ENCODE measurements at places on chromosomes 5 and 9. TPM values are rescaled to one million over a fixed set of nuclear protein-coding genes. Genes with fewer than 3 reads are reported as not detected.

GRCh38 chr9:73640971-73641370 is 489.3 kb downstream of the ANXA1 start:
- no peak for DNase-seq

- no peak for DNase-seq
Observed at GRCh38 chr5:19987612-19988361, at the start of gene CDH18. Gene CDH18, minus strand, starts transcription at chr5:19988200. Its CDS starts 149,214 bp downstream, at chr5:19838986.

DNA sequence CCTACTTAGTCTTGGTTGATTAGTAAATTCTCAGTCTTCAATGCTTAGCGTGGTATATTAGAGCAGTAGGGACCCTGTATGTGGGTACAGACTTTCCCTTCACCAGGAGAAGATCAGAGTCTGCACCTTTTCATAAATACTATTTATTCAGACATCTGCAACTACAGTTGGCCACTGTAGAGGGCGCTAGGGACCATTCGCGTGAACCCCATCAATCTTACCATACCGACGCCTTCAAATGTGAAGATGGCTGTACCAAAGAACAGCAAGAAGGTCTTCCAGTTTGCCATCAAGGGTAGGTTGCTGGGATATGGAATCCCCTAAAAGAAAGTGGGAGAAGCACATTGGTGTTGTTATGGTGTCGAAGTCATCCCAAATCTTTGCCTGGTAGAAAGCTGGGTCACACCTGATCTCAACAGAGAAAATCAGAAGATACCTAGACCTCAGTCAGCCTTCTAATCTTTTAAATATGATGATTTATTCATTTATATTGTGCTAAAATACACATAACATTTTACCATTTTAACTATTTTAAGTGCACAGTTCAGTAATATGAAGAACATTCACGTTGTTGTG is 19.1 kb downstream of the SLC36A3 start:
- no peak for DNase-seq

- DNase-seq, result no peak
Observed at GRCh38 chr5:144248015-144248414, 77.3 kb downstream of the KCTD16 start.

DNA sequence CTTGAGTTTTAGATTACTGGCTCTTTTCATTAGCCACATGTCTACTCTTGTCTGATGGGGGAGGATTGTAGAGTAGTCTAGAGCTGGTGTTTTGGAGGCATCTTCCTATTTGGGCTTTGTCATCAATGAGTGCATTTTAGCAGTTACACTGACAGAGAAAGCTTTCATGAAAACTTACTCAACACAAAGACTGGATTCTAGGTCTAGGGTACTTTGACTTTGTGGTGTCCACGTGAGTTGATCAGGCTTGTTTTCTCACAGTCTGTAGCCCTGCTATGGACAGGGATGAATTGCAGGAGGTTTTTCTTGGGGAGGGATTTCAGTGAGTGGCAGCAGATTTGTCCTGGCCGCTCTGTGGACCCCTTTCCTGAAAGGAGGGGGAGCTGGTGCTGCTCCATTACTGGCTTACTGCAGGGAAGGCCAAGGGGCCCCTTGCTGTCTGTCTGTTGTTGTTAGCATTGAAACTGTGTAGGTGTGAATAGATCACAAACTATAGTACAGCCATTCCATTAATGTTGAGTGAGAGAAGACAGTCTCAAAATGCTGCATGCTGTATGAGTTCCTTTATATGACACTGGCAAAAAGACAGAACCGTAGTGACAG is 6.6 kb downstream of the TRIO start:
- DNase-seq, result no peak

GRCh38 chr5:74201334-74202081 is 439.0 kb downstream of the ENC1 start:
- no peak for DNase-seq

DNA sequence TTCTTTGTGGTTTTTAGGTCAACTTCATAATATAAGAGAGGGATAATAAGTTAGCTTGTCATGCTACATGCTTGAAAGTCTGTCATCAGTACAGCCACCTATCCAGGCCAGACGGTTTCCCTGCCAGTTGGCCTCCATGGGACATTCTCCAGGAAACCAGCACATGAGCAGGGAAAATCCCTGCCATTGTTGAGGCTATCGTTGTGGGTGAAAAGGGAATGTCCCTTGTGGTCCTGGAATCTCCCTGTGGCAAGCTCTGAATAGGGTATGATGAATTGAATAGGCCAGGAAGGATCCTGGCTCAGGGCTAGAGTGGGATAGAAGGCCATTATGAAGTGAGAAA is 12.3 kb downstream of the F2RL1 start:
- DNase-seq, result no peak

DNA sequence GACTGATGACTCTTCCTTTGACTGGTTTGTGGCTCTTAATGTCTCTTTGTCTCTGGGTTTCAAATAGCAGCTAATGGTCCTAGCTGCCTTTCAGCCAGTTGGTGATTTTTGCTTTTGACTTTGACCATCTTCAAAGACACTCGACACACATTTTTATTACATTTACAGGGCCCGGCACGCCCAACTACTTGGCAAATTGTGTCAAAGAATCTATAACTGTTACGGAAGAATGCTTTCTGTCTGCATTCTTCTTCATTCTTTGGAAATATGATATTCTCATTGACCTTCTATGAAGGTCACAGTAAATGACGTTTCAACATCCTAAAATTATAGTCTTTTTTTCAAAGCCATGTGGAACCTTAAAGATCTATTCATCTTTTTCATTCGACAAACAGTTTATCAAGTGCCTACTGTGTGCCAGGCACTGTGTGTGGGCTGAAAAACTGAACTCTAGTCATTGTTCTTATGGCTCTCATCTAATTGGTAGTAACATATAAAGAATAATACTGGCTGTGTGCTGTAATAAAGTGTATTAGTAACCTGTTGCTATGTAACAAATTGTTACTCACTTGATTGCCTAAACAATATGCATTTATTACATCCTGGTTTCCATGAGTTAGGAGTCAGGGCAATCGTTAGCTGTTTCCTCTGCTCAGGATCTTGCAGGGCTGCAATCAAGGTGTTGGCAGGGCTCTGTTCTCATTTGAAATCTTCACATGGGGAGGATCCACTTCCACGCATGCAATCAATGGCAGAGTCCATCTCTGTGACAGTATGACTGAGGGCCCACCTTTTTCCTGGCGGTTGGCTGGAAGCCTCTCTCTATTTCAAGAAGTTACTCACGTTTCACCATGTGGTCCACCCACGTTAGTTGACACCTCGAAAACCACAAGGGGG is 7.0 kb upstream of the WHRN start:
- no peak for DNase-seq

GRCh38 chr5:92332039-92332438 is 948.9 kb upstream of the ARRDC3 start:
- no peak for DNase-seq

GRCh38 chr5:84602371-84602771 is 217.7 kb upstream of the EDIL3 start:
- DNase-seq, result no peak

DNA sequence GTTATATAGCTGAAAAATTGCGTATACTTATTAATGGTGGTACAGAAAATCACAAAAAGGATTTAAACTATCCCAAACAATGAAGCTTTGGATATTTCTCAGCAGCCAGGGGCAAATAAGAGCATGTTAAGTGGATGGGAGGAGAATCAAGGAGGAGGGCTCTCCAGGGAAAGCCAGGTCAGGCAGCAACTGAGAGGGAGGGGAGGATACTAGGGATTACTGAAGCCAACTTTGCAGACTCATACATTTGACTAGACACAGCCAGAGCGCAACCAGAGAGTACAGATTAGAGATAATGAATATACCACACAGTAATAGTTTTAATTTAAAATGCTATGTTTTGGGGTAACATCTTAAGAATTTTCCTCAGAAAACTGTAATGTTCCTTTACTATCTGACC is 360.2 kb downstream of the HCN1 start:
- no peak for DNase-seq

GRCh38 chr5:65394087-65394486 is 87.6 kb downstream of the ADAMTS6 start:
- no peak for DNase-seq

DNA sequence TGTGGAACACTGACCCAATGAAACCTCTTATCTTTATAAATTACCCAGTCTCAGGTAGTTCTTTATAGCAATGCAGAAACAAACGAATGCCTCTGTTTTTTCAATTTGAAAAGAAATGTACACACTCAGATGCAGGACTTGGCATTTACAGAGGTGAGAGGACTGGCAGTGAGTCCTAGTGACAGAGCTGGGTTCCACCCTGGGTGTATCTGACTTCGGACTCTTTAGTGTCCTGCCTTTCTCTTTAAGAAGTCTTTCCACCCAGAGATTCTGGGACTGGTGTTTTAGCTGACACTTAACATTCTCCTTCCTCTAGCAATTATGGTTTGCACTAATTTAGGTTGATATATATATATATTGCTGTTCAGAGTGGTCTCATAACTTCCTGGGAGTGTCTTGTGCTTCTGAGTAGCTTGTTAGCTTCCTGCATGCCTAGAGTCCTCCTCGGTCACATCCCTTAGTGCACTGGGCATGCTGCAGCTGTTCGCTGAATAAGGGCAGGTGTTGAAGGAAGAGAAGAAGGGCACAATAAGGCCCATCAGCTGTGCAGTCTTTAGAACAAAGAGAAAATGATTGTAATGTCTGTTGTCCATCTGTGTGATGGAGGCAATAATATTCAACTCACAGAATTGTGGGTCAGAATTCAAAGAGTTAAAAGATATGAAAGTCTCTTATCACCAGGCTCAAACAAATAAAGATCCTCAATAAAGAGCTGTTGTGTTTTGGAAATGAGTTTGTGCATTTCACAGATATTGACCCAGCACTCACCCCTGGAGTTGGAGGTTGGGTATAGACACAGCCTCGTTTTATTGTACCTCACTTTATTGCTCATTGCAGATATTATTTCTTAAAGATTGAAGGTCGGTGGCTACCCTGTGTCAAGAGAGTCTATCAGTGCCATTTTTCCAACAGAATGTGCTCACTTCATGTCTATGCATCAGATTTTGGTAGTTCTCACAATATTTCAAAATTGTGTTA is 187.1 kb downstream of the TRIM32 start:
- no peak for DNase-seq

DNA sequence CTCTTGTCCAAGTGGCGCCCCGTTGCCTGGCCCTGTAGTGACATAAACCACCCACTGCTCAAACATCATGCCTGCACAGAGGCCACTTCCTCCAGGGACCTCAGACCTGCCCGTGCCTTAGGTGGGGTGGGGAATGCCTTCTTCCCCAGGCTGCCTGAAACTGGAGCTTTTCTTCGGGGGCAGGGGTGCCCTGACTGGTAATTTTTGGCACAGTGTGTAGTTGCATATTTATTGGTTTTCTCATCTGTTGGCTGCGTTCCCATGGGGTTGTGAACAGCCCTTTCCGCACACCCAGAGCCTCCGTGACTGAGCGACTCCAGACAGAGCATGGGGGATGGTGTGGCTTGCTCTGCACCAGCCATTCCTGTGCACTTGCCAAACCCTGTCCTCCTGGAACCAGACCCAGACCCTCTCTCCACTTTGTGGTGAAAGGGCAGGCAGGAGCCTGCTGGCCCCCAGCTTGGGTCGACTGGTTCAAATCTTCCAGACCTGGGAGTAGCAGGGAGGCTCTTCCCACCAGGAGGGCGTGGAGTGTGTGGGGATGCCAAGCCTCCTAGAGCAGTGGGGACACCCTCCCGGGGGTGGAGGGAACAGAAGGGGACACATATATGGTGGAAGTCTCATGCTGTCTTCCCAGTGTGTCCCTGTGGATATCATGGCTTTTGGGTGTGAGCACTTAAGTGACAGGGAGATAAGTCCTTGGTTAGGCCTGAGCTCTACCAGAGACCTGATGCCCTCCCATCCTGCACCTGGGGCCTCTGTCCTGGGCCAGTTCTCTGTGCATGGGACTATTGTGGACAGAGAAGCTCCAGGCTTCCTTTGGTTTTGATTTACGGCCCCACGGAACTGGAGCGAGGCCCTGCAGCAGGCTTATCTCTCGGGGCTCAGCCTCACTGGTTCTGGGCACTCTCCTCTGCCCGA is 39.6 kb downstream of the WNK2 start:
- DNase-seq, result no peak

DNA sequence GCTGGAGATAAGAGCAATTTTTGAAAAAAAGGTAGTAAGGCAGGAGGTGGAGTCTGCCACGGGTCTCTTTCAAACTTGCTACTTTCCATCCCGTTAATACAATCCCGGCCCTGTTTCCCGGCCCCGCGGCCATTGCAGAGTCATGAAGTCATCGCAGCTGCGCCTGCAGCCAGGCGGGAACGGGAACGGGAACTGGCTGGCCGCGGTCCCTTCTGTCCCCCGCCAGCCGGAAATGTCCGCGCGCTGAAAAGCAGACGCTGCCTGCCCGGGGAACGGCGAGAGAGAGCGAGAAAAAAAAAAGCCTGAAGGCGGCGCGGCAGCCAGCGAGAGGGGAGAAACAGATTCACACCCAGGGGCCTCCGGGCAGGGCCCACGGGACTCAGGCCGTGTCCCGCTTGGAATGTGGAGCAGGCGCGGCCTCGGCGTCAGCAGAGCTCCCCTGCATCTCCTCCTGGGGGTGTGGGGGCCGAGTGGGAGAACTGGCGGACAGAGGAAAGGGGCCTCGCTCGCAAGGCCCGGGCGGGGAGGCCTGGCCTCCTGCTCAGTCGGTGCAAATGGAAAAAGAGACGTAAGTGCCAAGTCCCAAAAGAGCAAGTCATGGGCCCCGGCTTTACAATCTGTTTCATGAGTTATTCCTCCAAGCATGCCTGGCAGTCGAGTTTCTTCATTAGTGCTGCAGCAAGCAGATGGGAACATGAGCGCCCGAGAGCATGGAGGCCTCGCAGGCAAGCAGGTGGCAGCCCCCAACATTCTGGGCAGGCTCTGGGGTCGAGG is 201.2 kb upstream of the GAS1 start:
- peak; percentile 91 for DNase-seq

- no peak for DNase-seq
Observed at GRCh38 chr9:95350266-95350665, 32.8 kb upstream of the FANCC start.

DNA sequence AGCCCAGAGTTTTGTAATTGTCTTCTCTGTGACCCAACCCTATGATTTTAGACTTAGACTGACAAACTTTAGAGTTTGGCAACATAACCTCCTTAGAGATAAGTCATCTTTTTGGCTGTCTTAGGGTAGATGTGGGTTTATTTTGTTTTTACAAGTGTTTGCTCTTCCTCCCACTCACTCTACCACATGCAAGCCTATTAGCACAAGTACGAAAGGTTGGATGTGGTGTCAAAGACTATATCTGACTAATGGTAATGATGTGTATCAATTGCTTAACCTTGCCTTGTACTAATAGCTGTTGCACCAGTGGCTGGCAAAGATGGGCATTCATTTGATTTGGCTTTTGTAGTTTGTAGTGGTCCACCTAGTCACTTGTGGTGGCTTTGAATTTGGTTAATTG is 46.5 kb downstream of the SLC25A46 start:
- no peak for DNase-seq

The RGS7BP gene
- total RNA-seq, result 1.7 TPM

The CAMK2A gene
- total RNA-seq, result 22.7 TPM

The LCN1 gene
- not detected for total RNA-seq

The MEF2C gene
- total RNA-seq, result 64.6 TPM

The FUBP3 gene
- total RNA-seq, result 36.8 TPM

Data from cardiac septum (tissue), 1 donor.